ENCODE measurements at places on chromosomes 7 and 10.
A peak's percentile ranks its signal among the peaks of the same experiment; 100 is the strongest.

- DNase-seq = peak; percentile 34
Measured at GRCh38 chr7:43758029-43758821, at the start of gene BLVRA. TSS of gene BLVRA (plus strand) at chr7:43758680. CDS start at chr7:43771159, 12,479 bp downstream.

- no peak for DNase-seq
Measured at GRCh38 chr10:13661256-13661655, 74.5 kb downstream of the PRPF18 start.

GRCh38 chr10:47295411-47295810 is 4.6 kb upstream of the GDF10 start:
- no peak for DNase-seq

GRCh38 chr10:84551437-84552120 is 223.2 kb downstream of the CCSER2 start:
- no peak for DNase-seq

DNA sequence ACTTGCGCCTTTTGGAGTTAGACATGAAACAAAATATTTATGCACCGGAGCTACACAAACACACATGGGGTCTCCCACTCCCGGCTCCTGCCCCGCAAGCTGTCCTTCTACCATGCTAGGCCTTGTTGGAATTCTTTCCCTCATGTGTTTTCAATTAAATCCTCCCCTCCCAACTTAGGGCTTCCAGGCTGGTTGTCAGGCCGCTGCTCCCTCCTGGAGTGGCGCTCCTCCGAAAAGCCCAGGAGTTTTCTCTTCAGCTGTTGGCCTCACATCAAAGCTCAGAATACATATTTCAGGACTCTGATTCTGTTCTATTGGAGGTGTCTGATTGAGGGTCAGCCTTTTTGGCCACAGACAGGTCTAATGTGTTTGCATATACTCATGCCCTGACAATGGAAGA is 113.3 kb downstream of the FANK1 start:
- no peak for DNase-seq

DNA sequence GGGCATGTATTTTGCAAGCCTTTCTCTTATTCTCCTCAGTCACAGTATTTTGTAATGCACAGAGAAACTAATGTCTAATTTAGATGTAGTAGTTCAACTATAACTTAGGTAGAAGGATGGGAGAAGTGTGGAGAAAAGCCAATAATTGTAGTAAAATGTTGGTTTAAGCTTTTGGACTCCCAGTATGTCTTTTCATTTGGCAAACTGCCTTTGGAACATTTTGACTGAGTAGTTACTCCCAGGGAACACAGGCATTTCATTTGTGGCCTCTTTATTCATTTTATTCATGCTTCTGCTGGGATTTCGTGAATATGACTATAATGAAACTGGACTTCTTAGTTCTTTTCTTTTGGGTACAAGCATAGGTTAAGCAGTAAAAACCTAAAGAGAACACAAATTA is 79.0 kb downstream of the EXOC4 start:
- no peak for DNase-seq

DNA sequence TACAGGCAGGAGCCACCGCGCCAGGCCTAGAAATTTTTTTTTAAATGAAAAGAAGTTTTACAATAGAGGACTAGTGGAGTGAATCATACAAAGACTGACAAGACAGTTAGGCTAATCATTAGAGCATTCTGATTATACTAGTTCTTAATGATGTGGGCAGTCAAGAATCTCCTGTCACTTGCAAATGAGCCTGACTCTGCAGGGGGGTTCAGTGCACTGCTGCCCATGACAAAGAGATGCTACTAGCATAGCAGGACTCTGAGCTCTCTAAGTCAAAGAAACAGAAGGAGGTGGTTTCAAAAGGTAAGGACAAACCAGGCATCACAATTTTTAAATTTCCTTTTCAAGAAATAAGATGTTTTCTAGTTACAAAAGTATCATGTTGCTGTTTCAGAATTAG is 59.0 kb downstream of the CCDC6 start:
- DNase-seq = no peak

- DNase-seq = no peak
Measured at GRCh38 chr7:32161708-32162107, 91.5 kb upstream of the PDE1C start.

- no peak for DNase-seq
Measured at GRCh38 chr10:48538611-48539010, 66.3 kb downstream of the ARHGAP22 start.

DNA sequence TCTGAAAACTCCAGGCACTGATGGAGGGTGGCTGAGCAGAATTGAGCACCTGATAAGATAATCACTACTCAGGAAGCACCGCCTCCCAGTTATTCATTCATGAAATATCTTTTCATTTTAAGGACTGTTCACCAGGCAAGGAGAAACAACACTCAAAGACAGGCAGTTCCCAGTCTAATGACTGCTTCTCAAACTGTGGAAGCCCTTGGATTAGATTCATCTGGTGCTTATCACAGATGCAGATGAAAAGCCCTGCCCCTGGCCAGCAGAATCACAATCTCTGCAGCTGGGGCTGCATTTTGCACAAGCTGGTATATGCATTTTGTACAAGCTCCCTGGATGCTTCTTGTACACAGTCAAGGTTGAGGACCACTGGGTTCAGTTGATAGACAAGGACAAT is 109.7 kb downstream of the ELMO1 start:
- DNase-seq = no peak

DNA sequence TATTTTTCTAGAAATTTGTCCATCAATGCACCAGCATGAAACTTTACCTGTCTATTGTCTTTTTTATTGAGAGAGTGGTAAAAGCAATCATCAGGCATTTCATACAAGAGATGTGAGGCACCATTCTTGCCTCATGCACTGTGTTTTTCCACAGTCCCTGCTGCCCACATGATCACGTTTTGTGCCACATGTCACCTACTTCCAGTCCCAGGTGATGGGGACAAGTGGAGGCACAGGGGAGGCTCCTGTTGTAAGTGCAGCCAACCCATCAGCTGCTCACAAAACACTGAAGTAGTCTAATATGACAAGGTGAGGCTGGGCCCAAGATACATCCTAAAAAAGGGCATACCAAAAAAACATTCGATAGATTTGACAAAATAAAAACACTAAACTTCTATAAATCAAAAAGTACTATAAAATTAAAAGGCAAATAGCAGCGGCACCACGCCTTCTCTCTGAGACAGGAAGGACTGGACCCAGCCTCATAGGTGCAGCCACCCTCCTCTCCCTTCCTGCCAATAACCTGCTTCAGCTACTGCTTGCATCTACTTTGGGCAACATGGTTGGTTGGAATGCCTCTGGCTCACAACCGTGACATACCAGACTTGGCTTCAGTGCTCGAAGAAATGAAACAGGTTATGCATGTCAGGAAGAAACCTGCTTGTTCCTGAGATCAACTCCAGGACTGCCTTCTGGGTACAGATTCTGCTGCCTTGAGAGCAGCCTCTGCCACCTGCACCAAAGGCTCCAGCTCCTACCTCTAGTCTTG is 2.3 kb downstream of the ZC3HAV1L start:
- no peak for DNase-seq

DNA sequence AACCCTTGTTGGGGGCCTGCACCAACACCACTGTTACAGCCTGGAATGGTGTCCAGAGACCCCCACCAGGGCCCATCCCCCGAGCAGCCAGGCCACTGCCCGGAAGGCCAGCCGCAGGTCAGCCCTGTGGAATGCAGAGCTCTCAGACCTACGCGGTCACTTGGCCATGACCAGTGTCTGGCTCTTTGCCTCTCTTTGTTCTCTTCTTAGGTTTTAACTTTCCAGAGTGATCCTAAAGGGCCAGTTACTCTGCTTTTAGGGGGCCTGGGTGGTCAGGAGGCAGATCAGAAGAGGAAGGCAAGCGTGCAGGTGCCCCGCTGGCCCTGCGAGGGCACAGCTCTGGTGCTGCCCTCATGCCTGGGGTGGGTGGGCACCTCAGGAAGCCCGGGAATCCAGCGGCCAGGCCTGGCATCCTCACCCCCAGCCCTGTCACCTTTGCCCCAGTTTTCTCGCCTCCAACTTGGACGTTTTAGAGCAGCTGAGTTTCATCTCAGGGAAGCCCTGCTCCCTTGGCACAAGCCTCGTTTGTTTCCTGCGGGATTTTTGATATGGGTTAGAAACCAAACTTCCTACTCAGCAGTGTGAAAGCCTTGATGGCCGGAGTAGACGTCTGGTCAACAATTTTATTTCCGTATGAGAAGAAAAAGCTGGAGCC is 62.5 kb upstream of the CHST15 start:
- no peak for DNase-seq

DNA sequence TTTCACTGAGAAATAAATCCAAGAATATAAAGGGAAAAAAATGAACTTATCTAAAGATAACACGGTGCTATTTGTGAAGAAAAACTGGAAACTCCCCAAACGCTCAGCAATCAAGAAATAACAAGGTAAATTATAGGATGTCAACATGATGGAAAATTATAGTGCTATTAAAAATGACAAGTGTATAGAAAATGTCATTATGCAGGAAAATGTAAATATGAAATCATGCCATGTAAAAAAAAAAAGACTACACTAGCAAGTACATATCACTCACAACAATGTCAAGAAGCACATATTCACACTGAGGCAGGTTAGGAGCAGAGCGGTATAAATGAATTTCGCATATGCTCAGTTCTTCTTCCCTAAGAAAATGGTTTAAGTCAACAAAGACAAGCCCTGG is 27.7 kb downstream of the KLRG2 start:
- no peak for DNase-seq

DNA sequence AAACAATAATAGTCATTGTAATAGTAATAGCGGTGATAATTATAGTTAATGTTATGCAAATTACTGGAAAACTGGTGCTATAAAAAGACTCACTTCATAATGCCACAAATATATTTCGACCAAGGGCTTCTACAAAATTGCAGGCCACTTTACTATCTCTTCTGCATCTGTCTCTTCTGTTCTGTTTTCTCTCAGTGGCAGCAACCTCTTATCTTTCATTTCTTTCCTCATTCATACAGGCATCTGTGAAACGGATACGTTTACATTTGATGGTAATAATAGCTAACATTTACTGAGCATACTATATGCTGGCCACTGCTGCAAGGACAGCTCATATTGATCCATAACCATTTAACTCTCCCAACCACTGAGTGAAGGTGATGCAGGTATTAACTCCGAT is 537.4 kb upstream of the PFKP start:
- no peak for DNase-seq

DNA sequence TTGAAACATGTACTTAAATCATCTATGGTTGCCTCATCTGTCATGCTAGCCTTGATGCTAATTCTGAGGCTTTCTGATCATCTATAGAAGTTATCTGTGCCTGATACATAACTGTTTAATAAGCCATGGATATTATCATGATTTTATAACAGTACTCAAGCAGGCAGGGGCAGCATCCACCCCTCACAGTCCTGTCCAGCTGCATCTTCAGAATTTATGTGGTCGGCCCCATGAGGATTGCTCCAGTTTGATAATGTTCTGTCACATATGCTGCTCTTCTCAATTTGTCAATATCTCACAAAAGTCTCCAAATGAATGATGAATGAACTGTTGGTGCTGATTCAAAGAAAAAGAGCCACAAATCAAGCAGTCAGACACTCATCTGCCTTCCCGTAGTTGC is 335.1 kb upstream of the POM121L12 start:
- DNase-seq = no peak

- DNase-seq = peak; percentile 61
Measured at GRCh38 chr7:16078076-16078952, 343.0 kb downstream of the CRPPA start.

- DNase-seq = no peak
Measured at GRCh38 chr7:22351878-22352277, 5.1 kb downstream of the RAPGEF5 start.

DNA sequence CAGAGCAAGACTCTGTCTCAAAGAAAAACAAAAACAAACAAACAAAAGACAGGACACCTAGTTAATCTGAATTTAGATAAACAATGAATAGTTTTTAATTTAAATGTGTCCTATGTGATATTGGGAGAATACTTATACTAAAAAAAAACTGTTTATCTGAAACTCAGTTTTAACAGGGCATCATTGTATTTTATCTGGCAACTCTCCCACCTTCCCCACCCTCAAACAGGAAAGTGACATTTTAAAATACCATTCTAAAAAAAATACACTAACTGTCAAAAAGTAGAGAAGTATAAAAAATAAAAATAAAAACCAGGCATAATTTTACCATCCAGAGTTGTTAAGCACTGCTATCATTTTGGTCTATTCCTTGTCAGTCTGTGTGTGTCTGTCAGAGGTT is 119.0 kb downstream of the RTKN2 start:
- DNase-seq = no peak

- DNase-seq = no peak
Measured at GRCh38 chr10:110335314-110336064, 30.8 kb upstream of the SMNDC1 start.

DNA sequence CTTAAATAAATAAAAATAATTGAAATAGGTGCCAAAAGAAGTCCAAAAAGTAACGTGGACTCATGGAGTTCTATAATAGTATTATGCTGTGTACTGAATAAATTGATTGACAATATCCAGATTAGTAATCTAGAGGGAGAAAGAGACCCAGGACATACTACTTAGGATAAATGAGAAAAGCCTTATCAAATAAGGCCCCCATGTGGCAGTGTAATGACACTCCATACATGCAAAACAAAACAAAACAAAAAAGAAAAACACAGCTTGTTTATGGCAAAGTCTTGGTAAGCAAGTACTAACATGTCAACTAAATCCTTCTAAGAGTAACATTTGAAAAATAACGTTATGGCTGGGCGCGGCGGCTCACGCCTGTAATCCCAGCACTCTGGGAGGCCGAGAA is 3.6 kb upstream of the RUNDC3B start:
- no peak for DNase-seq

GRCh38 chr10:49218480-49218879 is 30.3 kb upstream of the TMEM273 start:
- DNase-seq = no peak

DNA sequence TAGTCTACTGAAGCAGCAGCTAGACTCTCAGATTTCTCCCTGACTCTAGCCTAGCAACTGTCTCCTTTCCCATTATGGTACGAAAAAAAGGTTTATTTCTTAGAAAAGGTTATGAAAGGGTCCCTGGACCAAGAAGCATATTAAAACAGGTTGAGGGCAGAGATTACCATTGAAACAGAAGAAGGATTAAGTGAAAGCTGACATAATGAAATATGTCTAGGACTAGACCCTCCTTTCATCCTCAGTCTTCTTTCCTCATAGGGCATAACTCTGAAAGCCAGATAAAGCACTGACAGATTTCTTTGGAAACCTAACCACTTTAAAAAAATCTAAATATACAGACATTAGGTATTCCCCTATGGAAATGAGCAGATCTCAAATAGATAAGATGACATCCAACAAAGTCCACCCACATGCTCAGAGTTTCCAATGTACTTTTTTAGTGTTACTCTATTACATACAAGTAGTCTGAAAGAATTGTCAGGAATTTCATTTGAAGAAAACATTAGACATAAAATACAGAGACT is 58.6 kb downstream of the JMJD1C start:
- DNase-seq = no peak

GRCh38 chr7:151150388-151150787 is 17.1 kb downstream of the GBX1 start:
- no peak for DNase-seq

- DNase-seq = peak; percentile 5
Measured at GRCh38 chr7:39688611-39689480, 65.5 kb downstream of the RALA start.

DNA sequence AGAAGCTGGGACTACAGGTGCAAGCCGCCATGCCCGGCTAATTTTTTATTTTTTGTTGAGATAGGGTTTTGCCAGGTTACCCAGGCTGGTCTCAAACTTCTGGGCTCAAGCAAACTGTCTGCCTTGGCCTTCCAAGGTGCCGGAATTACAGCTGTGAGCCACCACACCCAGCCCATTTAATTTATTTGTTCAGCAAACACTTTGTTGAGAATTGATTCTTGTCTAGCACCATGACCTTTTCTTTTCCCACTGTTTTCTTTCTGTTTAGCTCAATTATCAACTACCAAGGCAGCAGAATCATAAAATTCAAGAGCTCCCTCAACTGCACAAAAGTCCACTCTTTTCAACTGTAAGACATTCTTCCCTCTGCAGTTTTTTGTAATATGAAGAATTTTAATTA is 47.8 kb upstream of the PARD3 start:
- no peak for DNase-seq
